ENCODE measurements at places on chromosomes 3 and 15.
A peak's percentile ranks its signal among the peaks of the same experiment; 100 is the strongest.

DNA sequence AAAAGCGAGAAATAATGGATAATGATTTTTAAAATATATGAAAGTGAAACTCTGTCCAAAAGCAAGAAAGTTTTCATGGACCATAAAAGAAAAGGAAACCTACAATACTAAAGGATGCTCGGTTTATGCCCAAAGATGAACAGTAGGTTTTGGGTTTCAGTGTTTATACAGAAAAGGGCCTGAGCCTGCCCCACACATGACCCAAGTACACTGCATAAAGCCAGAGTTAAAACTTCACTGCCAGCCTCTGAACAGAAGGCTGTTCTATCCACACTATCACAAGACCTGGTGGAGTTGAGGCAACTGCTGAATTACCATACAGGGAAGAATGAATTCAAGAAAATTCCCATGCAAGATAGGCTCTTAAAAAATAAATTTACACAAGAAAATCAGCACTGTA, 165.2 kb downstream of the MECOM start:
- no peak for DNase-seq

- DNase-seq, result no peak
These were observed 2.3 kb upstream of the BMF start for GRCh38 chr15:40110866-40111550.

DNA sequence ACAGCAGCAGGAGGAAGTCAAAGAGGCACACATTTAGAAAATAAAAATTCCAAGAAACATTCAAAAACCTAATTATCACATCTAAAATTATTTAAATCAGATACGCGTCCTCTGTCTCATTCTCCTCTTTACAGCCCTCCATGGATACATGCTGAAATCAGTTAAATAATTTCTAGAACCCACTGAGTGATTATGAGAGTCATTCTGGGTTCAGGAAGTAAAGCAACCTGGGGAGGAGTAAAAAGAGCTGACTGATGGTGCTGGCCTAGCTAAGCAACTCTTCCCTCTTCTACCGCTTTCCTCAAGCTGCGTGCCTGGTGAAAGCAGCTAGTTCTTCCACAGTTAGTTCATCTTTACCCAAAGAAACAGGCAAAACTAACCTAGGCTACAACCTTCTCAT, 48.7 kb downstream of the RAF1 start:
- no peak for DNase-seq

GRCh38 chr3:70614111-70614510, 301.7 kb upstream of the MDFIC2 start:
- no peak for DNase-seq

GRCh38 chr3:60391292-60391691, 860.0 kb downstream of the FHIT start:
- no peak for DNase-seq

GRCh38 chr15:57216288-57216687, 160.0 kb upstream of the CGNL1 start:
- DNase-seq, result no peak

GRCh38 chr3:27577504-27577903, 93.3 kb upstream of the SLC4A7 start:
- no peak for DNase-seq

- no peak for DNase-seq
These were observed 428.7 kb downstream of the ROBO2 start for GRCh38 chr3:77468626-77469020.

GRCh38 chr3:26653811-26654425, 31.3 kb downstream of the LRRC3B start:
- no peak for DNase-seq

DNA sequence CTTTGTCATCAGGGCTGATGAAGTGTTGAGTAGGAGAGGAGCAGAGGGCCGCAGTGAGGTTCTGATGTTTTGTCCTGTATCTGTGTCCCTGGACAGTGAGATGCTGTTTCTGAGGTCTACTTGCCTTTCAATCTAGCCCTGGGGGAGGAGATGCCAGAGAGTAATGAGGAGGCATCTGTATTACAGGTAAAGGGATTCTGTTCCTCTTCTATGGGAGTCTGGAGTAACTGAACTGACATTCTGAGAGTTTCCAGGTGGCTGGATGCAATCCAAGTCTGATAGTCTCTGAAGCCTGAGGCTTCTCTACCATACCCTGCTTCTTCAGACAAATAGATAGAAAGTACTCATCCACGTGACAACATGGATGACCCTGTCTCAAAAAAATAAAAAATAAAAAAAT, 60.9 kb downstream of the IL12A start:
- no peak for DNase-seq

DNA sequence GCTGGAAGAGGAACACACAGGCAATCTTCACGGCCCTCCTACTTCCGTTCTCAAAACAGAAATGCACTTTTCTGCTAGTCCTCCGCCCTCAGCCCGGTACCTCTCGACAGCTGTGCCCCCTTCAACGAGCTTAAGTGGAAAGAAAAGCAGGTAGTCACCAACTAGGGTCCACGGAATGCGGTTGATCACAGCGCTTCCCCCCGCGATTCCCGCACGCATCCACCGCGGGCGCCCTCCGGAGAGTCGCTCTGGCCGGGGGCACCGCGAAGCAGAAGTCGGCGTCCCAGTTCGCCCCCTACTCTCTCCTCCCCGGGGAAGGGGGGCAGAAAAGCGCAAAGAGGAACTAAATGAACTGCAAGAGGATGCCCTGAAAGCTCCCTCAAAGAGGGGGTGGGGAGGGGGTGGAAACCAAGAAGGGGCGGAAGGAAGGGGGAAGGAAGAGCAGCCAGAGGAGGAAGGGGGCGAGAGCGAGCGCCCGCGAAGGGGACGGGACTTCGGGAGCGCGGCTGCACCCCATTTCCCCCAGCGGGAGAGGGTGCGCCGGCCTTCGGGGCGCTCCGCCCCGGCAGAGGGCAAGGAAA, 738 bp downstream of the ACAP2 start:
- peak; percentile 35 for DNase-seq

DNA sequence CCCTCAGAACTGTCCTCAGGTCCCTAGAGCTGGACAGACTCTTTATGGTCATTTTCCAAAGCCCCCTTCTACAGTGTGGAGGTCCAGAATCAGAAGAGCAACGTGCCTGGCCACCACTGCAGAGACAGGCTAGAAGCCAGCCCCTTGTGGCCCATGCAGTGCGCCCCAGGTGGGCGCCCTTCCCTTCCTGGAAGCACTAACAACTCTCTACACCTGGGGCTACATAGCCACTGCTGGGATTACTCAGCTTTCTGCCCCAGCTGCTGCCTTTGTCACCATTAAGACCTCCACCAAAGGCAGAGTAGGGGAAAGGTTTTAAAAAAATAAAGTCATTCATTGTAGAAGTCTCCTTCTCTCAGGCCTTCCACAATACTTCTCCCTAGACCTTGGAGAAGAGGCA, 2.3 kb downstream of the RASGRP1 start:
- no peak for DNase-seq

GRCh38 chr3:139528924-139529323, 10.6 kb downstream of the RBP1 start:
- DNase-seq, result no peak

DNA sequence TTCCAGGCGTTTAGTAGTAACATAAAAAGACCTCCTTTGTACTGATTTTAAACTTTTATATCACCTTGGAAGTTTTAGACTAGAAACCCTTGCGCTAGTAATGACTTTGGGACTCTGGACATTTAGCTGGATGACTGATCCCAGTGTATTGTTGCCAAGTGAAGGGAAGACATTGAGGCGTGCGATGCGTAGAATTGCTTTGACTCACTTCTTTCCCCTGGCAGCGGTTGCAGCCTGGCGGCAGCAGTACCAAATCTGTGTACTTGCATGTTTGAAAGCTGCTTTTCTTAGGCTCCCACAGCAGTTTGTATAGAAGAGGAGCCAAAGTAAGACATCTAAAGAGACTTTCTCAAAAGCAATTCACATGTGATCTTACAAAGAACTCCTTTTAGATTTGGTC, 151.6 kb downstream of the BBX start:
- no peak for DNase-seq

DNA sequence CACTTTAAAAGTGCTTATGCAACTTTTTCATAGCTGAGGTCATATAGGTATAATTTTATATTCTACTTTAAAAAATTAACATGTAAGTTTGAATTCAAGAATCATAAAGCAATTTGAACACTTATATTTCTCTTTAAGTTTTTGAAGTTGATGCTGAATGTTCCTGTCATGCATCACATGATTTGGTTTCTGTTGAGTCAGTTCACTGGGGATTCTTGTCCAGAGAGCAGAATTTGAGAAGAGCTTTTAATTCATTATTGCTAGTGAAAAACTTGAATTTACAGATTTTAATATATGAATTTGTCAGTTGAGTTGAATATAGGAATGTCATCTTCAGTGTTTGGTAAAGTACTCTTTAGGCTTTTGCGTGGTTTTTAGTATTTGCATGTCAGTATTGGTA, 7.9 kb downstream of the SLC25A26 start:
- DNase-seq, result no peak
